IPS-NIHi11 (cell line): ENCODE measurements at places on chromosomes 5 and 9.

GRCh38 chr5:74174366-74174765 is 466.2 kb downstream of the ENC1 start:
- no peak for DNase-seq

DNA sequence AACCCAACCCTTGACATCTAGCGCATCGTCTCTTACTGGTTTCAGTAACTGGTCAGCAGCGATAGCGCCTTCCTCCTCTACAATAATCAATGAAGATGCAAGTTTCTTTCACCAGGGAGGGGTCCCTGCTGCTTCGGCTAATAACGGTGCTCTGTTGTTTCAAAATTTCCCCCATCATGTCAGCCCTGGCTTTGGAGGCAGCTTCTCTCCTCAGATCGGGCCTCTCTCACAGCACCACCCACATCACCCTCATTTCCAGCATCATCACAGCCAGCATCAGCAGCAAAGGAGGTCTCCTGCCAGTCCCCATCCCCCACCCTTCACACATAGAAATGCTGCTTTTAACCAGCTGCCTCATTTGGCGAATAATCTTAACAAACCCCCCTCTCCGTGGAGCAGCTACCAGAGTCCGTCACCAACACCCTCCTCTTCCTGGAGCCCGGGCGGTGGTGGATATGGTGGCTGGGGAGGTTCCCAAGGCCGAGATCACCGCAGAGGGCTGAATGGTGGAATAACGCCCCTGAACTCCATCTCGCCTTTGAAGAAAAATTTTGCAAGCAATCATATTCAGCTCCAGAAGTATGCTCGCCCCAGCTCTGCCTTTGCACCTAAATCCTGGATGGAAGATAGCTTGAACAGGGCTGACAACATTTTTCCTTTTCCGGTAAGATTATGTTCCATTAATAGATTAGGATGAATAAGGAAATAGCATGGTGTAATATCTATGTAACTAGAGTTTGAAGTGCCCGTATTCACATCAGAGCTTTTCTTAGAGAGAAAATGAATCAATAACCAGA is 2.2 kb downstream of the CPEB4 start:
- no peak for DNase-seq

- no peak for DNase-seq
Observed at GRCh38 chr5:83957188-83957587, 236.5 kb upstream of the HAPLN1 start.

DNA sequence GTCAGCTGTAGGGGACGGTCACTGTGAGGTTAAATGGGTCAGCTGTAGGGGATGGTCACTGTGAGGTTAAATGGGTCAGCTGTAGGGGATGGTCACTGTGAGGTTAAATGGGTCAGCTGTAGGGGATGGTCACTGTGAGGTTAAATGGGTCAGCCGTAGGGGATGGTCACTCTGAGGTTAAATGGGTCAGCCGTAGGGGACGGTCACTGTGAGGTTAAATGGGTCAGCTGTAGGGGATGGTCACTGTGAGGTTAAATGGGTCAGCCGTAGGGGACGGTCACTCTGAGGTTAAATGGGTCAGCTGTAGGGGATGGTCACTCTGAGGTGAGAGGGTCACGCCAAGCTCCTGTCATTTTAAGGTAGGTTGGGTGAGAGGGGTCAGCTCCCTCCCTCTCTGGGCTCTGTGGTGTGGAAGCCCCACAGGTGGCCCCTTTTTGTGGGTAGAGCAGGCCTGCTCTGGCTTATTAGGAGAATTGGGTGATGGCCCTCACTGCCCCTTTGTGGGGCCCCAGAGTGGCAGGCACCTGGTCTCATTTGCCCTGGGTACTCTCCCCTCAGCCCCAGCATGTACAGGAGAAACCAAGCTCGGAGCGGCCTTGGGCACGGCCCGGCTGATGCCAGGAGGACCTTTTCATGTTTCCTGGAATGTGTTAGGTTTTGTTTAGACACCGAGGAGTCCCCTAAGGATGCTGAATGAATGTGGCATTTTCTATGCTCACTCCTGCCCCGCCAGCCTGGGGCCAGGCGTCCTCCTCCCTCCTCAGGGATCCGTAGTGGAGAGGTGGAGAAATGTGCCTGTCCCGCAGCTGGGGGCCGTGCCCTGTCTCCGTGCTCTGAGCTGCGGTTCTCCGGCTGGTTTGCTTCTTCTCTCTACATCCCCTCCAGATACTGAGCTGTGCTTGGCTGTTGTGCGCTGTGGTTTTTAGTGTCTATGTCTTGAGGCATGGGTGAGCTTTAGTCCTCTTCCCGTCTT is 31.4 kb downstream of the AHRR start:
- DNase-seq = no peak

DNA sequence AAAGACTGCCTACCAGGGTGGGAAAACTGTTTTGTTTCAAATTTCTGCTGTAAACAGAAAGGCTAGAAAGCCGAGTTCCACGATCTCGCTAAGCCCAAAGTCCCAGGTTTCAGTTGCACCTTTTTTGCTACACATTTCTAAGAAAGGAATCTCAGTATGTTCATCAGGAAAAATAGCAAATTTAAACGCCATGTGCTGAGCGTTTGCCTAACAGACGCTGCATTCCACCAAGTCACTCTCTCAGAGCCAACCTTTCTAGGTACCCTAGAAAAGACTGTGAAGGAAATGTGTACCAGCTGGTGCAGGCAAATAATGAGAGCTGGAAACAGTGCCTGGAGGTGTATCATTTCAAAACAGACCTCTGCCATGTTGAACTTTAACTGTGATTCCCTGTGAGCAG is 71.8 kb downstream of the FRMD3 start:
- DNase-seq = no peak

GRCh38 chr9:124939944-124940343 is 939 bp downstream of the GOLGA1 start:
- peak; percentile 11 for DNase-seq

DNA sequence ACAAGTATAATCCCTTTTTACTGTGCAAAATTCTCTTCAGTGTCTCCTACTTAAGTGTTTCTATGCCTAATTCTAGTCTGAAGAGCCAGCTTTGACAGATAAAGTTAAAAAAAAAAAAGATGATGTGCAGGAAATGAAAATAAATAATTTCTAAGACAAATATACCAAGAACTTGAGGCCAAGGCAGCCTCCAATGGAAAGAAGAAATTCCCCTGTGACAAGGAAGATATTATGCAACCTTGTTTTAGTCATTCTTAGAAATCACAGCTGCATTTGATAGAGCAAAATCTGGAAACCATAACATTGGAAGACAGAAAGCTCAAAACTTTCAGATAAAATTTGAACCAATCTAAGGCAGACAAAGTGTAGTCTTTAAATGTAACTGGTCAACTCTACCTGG is 375.9 kb upstream of the TLE4 start:
- no peak for DNase-seq

GRCh38 chr5:56048124-56048523 is 53.4 kb upstream of the IL6ST start:
- no peak for DNase-seq

DNA sequence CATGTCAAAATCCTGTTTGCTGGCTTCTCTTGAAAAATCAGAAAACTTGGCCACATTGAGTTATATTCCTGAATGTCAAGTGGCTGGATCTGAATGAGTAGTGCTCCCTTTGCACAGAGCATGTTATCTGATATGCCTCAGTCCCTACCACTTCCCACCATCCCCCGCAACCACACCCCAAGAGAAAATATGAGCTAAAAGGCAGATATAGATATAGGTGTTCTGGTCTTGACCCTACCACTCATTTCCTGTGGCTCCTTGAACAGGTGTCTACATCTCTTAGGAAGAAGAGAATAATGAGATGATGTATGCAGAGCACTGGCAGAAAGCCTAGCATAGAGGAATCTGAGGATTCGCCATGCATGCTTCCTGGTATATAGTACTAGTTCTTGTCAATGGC is 6.6 kb upstream of the CYSTM1 start:
- DNase-seq = no peak

GRCh38 chr9:89477811-89478630 is 19.9 kb downstream of the SEMA4D start:
- DNase-seq = no peak

- no peak for DNase-seq
Observed at GRCh38 chr9:24439456-24439855, 106.2 kb downstream of the IZUMO3 start.

DNA sequence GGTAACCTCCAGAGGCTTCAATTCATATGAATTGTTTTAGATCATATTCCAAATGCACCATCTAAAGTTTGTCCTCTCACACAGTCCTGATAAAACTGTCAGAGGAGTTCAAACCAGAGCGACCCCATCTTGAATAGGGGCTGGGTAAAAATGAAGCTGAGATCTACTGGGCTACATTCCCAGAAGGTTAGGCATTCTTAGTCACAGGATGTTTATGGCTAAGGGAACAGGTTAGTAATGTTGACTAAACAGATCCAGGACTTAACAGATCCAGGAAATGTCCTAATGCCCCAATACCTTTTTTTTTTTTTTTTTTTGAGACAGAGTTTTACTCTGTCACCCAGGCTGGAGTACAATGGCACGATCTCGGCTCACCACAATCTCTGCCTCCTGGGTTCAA is 192.6 kb upstream of the PRDM9 start:
- no peak for DNase-seq

DNA sequence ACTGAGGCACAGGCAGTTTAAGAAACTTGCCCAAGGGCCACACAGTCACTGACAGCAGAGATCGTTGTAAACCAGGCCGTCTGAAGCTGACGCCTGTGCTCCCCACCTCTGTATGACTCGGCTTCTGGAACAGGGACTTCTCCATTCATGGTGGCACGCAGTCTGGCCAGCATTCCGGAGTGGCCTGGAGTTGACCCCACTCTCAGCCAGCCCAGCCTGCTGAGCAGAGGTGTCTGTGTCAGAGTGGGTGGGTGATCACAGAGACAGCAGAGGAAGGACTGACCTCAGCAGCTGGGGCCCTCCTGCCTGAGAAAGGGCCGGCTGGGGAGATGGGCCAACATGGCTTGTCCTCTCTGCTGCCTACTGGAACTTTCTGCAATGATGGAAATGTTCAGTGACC is 12.6 kb downstream of the LRSAM1 start:
- DNase-seq = no peak

DNA sequence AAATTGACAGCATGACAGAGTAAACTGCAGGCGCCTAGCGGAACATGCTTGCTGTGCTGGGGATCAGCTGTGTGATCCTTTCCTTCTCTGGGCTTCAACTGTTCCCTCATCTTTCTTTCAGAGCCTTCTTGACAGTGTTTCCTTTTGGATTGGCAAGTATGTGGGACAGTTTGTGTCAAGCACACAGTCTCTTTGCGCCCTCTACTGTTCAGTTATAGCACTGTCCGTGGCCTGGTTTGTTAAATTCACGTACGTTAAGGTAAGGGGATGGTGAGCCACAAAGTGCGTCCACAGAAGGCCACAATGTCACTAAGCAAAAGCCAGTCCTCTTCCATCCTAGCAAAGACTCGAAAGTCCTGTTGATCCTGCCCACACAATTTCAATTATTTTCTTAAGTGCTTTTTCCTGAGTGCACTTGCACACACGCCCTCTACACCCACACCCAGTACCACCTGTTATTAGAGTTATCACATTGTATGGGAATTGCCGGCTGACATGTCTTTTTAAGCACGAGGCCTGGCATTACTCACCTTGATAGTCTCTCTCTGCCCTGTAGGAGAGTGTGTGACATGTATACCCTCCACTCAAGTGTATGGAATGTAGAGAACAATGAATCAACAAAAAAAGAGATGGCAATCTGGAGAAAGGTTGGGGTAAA is 22.5 kb upstream of the PTPN3 start:
- peak; percentile 85 for DNase-seq

GRCh38 chr5:160071516-160071915 is 47.7 kb downstream of the PWWP2A start:
- DNase-seq = no peak

GRCh38 chr5:175394601-175395000 is 49.4 kb downstream of the DRD1 start:
- no peak for DNase-seq

- no peak for DNase-seq
Observed at GRCh38 chr9:24258626-24259025, 287.1 kb downstream of the IZUMO3 start.

GRCh38 chr5:73198833-73199592 is 26.0 kb downstream of the TMEM174 start:
- no peak for DNase-seq

DNA sequence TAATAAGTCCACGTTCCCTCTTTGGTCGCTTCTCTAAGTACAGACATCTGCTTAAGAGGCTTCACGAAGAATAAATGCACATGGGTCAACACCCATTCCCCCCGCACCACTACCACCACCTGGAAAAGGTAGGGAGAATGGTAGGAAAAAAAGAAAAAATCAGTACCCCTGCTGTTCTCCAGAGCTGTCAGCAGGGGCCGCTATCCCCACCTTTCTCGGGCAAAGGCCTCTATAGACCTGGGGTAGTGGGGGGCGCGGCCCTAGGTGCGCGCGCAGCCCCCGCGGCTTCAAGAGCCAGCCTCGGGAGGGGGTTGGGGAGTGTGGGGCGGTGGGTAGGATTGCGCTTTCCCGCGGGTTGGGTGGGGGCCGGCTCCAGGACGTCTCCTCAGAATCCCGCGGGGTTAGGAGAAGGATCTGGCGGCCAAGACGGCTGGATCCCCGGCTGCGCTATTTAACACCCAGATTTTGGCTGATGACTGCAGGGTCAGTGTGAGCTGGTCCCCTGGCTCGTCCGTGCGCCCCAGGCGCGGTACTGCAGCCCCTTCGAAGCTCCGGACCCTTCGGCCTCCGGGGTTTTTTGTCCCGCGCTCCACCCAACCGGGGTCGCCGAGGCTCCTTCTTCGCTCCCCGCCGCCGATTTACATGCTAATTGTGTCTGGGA is 1.6 kb upstream of the SEMA6A start:
- peak; percentile 89 for DNase-seq

GRCh38 chr5:89343666-89344065 is 460.7 kb upstream of the MEF2C start:
- DNase-seq = no peak

DNA sequence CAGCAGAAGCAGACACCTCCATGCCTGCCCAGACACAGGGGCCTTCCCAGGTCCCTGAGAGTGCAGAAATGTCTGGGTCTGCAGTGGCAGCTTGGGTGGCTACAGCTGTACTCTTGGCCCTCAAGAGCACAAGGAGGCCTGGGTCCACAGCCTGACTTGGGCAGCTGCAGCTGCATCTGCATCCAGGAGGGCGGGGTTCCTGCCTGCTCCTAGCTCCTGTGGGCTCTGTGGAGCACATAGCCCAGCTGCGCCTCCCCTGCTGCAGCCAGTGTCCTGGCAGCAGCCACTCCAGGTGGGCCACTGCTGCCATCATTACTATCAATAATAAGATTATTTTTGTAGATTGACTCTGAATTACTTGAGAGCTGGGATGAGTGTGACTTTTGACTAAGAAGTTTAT is 162.0 kb upstream of the PTCH1 start:
- no peak for DNase-seq
